Activated CD4-positive, CD25-positive, alpha-beta regulatory T cell (primary cell): ENCODE measurements at places on chromosomes 13 and 19.

DNA sequence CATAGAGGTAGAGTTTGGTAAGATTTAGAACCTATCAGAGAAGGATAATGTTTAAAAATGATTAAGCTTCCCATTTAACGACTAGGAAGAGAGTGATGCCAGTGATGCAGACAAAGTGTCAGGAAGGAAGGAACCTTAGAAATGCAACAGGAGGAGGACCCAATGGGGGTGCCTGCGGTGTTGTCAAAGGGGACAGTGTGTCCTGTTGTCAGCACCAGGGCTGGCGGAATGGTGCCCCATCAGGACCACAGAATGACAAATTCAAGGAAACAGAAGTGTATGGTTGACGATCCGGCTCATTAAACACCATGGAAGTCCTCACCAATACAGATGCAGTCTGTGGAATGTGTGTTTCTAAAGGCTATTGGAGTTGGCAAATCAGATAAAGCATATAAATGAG, 19.3 kb downstream of the ATP12A start:
- no peak for DNase-seq

DNA sequence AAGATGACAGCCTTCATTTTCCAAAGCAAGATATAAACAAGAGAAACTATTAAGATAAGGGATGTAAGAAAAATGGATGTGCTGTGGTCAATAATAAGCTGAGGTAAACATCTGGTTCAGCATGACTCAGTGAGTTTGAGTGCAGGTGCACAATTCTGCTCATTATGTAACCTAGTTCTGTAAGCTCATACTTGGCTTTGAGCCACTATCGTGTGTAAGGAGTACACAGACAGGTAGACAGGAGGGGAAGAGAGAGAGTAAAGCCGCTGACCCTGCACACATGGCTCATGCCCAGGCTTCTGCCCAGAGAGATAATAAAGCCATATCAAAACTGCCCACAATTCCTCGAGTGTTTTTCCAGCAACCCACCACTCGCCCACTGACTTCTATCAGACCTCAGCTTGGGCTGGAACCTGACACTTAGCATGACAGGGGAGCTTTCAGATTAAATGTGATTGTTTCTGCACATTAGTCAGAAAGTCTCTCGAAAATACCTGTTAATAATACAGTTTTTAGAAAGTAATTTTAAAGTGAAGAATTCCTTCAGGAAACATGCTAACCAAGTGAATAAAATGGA, 51.7 kb downstream of the ZNF91 start:
- no peak for DNase-seq

DNA sequence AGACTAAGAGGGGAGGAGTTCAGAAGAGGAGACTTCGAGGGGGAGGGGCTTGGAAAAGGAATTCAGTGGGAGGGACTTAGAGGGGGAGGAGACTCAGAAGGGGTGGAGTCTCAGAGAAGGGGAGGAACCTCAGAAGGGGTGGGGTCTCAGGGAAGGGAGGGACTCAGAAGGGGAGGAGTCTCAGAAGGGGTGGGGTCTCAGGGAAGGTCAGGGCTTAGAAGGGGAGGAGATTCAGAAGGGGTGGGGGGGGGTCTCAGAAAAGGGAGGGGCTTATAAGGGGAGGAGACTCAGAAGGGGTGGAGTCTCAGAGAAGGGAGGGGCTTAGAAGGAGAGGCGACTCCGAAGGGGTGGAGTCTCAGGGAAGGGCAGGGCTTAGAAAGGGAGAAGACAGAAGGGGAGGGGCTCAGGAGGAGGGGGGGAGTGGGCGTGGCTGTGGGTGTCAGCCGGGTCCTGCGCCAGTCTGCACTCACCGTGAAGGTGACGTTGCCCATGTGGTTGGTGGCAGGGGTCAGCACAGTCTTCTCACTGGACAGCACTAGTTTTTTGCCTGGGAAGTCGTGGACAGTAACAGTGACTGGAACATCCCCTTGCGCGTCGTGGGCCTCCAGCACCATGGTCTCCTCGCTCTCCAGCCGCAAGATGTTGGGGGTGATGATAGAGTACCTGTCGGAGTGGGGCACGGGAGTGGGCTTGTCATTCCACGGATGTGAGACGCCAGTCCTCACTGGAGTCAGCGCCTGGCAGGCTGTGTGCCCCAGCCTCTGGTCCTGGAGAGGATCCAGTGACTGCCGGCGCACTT, 1.5 kb downstream of the C3 start:
- DNase-seq = no peak

DNA sequence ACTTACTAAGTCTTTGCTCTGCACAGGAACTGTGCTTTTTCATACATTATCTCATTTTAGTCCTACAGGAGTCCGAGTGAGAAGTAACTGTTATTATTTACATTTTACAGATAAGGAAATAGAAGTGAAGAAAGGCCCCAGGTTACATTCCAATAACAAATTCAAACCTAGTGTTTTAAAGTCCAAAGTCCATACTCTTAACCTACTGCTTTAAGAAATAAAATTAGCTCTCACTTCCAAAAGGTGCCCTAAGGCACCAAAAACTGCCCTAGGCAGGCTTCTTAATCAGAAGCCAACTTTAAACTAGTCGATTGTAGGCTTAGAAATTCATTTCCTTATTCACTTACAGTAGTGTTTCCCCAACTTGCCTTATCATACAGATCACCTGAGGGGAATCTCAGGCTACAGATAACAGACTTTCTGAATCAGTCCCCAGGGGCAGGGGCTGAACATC, 555.9 kb downstream of the DIAPH3 start:
- no peak for DNase-seq
